GM12878 (cell line): ENCODE measurements at places on chromosomes 1 and 21. TPM values are rescaled to one million over a fixed set of nuclear protein-coding genes. Genes with fewer than 3 reads are reported as not detected.

FAM110D gene
- not detected in 2 replicates for total RNA-seq

ASPM gene
- 36.4 and 36.9 TPM in 2 replicates for total RNA-seq

CDC42BPA gene
- 0.19 and 0.23 TPM in 2 replicates for total RNA-seq

HTR6 gene
- 4.3 and 5.3 TPM in 2 replicates for total RNA-seq

NBPF11 gene
- 5.7 and 5.9 TPM in 2 replicates for total RNA-seq

OTUD7B gene
- 20.7 and 24.9 TPM in 2 replicates for total RNA-seq

OR2L13 gene
- not detected in 2 replicates for total RNA-seq

RSPH1 gene
- 0.27 and 0.28 TPM in 2 replicates for total RNA-seq

BNIPL gene
- 0.11 and 0.33 TPM in 2 replicates for total RNA-seq

DDI2 gene
- total RNA-seq = 29.1 and 33.1 TPM in 2 replicates

LYST gene
- 6.5 and 9.7 TPM in 2 replicates for total RNA-seq

FMO2 gene
- total RNA-seq = not detected in 2 replicates

GTF2B gene
- total RNA-seq = 27.9 and 28.9 TPM in 2 replicates

TRABD2B gene
- not detected in 2 replicates for total RNA-seq

CDA gene
- 0.21 TPM in 1 of 2 replicates, not detected in the other for total RNA-seq

TTC24 gene
- total RNA-seq = 4.7 and 6.4 TPM in 2 replicates

HSPA6 gene
- total RNA-seq = 1.6 and 1.8 TPM in 2 replicates

TBX15 gene
- total RNA-seq = 1.1 TPM in 2 replicates

RNU1-3 gene
- 2,403 and 2,678 TPM in 2 replicates for total RNA-seq

F5 gene
- total RNA-seq = 0.29 and 0.72 TPM in 2 replicates

MYCL gene
- total RNA-seq = 1.4 and 1.7 TPM in 2 replicates

FMO4 gene
- total RNA-seq = 0.32 and 0.72 TPM in 2 replicates

CKS1B gene
- total RNA-seq = 125 and 134 TPM in 2 replicates

CRNN gene
- total RNA-seq = not detected in 2 replicates

CD55 gene
- total RNA-seq = 14.5 and 19.2 TPM in 2 replicates

LRRC8C gene
- 10.6 and 11.4 TPM in 2 replicates for total RNA-seq

YOD1 gene
- total RNA-seq = 6.9 and 7.1 TPM in 2 replicates

MKNK1 gene
- total RNA-seq = 22.1 and 29.1 TPM in 2 replicates

IGSF3 gene
- 18.0 and 20.4 TPM in 2 replicates for total RNA-seq

SEMA4A gene
- total RNA-seq = 46.3 and 52.1 TPM in 2 replicates

PLEKHN1 gene
- 0.26 and 0.43 TPM in 2 replicates for total RNA-seq

SLC44A3 gene
- not detected in 2 replicates for total RNA-seq

TEX38 gene
- not detected in 2 replicates for total RNA-seq

FMO3 gene
- 0.08 and 0.10 TPM in 2 replicates for total RNA-seq

PLA2G2A gene
- 0.36 TPM in 1 of 2 replicates, not detected in the other for total RNA-seq

USP21 gene
- 23.7 and 28.6 TPM in 2 replicates for total RNA-seq

IGSF21 gene
- not detected in 2 replicates for total RNA-seq

LRRIQ3 gene
- total RNA-seq = 1.6 and 1.9 TPM in 2 replicates

OR2T34 gene
- 0.64 and 1.0 TPM in 2 replicates for total RNA-seq

GBP5 gene
- total RNA-seq = 0.44 and 0.56 TPM in 2 replicates
